SK-N-SH (cell line): ENCODE measurements at places on chromosomes 7 and 10. TPM values are rescaled to one million over a fixed set of nuclear protein-coding genes. Genes with fewer than 3 reads are reported as not detected.
A peak's percentile ranks its signal among the peaks of the same experiment; 100 is the strongest.

DNA sequence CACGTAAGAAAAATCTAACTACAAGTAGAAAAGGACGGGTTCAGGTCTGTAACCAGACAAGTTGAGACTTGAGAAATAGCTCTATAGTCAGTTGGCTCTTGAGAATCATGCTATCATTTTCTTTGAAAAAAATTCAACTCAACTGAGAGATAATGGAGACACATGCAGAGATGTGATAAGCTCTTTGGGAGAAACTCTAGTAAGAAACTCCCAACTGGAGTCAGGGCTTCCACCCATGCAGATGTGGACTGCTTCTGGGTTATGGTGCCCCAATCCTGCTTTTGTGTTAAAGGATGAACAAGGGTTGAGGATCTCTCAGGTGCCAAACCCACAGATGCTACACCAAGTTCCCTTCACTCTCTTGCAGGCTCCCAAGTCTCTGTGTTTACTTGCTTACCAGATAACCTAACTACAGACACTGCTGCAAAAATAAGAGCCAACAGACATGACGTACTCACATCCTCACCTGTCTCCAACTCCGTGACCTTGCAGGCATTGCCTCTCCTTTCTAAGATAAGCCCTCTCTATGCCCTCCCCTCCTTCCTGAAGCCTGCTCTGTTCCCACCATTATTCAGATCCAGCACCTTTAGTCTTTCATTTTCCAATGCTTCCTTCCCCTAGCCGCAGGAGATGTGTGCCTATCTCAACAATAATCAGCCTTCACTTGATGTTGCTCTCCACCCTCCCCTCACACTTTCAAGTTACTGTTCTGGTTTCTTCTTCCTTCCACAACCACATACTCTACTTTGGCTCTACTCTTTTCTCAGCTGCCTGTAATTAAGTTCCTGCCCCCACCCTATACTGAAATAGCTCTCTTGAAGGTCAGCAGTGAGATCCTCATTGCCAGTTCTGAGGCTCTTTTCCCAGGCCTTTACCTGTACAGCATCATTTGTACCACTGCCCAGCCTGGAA lies 130.0 kb downstream of the ICA1 start:
- DNase-seq = no peak

DNA sequence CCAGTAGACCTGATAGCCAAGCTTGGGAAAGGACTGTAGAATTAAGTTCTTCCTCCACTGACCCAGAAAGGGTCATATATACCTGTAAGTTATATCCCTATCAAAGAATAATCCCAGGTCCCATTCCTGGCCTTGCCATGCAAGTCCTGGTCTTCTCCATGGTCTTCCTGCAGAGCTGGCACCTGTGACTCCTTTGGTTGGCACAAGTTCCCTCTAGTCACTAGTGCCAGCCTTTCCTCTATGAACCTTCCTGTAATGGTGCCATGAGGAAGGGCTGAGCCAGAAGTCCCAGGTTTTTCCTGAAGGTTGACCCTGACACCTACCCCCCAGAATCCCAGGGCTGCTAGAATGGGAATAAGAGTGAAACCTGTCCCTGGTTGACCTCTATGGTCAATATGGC lies 54.1 kb upstream of the UNC5B start:
- no peak for DNase-seq

Gene ADAM22
- polyA plus RNA-seq = 3.0 and 4.8 TPM in 2 replicates

- DNase-seq = no peak
Observed at GRCh38 chr7:26918241-26918640, 53.9 kb upstream of the SKAP2 start.

GRCh38 chr10:32060347-32060746 lies 4.1 kb upstream of the KIF5B start:
- no peak for DNase-seq

Gene SEMA3E
- under 0.01 and 0.05 TPM in 2 replicates for polyA plus RNA-seq

DNA sequence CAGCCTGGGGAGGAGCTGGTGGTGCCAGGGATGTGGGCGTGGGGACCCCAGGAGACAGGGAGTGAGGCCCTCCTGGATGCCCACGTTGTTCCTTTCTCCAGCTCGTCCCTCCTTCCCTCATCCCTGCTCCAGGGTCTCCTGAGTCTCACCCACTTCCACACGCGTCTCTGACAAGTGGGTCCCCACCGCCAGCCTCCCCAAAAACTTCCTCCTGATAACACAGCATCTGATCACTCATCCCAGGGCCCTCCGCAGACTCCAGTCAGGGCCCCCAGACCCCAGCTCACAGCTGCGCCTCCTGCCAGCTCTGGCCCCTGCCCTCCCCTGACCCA lies 60.6 kb upstream of the INPP5A start:
- DNase-seq = no peak

DNA sequence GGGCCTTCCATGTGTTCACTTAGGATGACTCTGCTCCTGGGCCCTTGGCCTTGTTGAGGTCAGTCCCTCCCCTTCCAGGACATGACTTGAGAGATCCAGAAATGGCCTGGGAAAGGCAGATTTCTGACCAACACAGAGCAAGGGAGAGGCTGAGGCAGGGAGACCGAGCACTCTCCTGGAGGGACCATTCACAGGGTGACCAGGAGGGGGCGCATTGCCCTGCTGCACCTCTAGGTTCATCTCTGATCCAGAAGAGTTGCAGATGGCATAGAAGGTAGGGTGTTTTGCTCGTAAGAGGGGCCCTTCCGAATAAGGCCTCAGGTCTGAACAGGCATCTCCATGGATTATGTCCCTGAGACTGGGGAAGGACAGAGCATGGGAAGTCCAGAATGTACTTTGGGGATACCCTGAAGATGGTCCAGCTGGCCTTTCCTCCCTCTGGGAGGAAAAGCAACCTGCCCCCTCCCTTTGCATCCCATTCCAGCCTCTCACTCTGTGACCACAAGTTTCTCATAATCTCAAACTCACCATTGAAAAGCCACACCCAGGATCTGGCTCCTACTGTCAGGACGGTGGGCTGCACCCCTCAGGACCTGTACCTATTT lies 6.6 kb downstream of the DMBT1 start:
- peak; percentile 16 for DNase-seq

GRCh38 chr7:25574828-25575227 lies 346.5 kb upstream of the NPVF start:
- no peak for DNase-seq

Gene PAPOLB
- polyA plus RNA-seq = not detected in 2 replicates

Gene ARHGEF35
- 0.02 TPM in 1 of 2 replicates, not detected in the other for polyA plus RNA-seq

GRCh38 chr7:33807779-33808482 lies 97.4 kb upstream of the BMPER start:
- peak; percentile 48 for DNase-seq

Gene AP1S1
- 616 and 704 TPM in 2 replicates for polyA plus RNA-seq

GRCh38 chr7:66921396-66921917 lies 432 bp downstream of the TMEM248 start:
- peak; percentile 88 for DNase-seq

Gene OR2F2
- 0.07 and 0.13 TPM in 2 replicates for polyA plus RNA-seq

DNA sequence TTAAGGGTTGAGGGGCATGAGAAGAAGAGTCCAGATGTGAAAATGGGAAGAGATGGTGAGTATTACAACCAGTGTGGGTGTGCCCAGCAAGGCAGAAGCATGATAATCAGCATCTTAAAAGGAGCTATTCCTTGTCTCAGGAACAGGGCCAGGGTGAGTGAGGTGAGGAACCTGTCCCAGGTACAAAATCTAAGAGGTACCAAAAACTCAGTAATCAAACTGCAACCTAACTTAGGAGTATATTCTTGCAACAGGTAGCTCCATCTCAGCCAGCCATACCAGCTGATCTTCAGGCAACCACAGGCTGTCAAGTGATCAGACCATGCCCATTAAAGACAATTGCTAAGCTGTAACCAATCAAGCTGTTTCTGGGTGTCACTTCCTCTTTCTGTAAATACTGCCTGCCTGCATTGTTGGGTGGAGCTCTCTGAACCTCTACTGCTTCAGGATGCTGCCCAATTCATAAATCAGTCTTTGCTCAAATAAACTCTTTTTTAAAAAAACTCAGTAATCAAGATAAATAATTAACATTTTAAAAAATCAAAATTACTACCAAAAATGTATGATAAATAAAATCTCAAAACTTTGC lies 7.4 kb downstream of the KEL start:
- DNase-seq = no peak

- no peak for DNase-seq
Observed at GRCh38 chr10:93215312-93215711, 141.6 kb downstream of the CYP26A1 start.

Gene CHRM2
- 0.02 and 0.23 TPM in 2 replicates for polyA plus RNA-seq

DNA sequence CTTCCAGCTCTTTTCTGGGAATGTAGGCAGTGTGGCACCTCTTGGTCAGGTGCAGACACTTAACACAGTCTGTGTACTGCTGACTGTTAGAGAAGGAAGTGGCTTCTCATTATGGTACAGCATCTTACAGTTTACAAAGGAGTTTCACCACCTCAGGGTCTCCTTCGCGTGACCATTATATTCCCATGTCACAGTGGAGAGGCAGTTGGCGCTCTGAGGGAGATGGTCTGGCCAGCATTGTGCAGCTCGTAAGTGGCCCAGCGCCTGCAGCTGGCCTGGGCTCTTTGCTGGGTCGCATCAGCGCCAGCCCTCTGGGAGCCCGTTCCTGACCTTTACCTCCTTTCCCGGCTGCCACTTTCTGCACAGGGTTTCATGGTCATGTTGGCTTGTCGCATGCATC lies 15.4 kb downstream of the TSPAN15 start:
- no peak for DNase-seq

- DNase-seq = no peak
Observed at GRCh38 chr7:155167706-155168365, 97.7 kb downstream of the HTR5A start.
